ENCODE measurements at places on chromosomes 5 and 9.

DNA sequence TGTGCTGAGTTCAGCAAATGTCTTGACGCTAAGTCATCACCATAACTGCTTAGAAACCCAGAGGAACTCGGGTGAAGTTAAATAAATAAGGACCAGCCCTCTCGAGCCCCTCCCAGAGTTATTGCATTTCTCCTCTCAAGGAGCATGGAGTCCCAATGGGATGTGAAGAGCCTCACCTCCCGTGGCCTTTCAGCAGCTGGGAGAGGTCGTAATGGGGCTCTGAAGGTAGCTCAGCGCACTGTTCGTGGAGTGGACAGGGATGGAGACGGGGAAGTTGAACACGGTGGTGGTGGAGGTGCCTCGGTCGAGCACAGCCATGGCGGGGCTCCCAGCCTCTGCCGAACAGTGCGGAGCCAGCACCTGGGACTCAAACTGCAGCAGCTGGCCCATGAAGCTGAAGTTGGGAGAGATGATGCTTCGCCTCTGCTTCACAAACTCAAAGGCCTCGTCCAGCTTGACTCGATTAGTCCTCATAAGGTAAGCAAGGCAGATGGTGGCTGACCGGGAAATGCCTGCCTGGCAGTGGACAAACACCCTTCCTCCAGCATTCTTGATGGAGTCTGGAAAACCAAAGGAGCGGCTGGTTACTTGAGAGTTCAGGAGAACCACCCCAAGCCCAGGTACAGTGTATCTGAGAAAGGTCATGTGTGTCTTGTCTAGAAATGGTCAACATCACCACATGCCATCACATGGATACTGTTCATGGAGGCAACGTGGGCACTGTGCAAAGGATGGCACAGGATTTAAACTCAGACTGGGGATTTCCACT lies 2.2 kb downstream of the DUSP1 start:
- no peak for DNase-seq

DNA sequence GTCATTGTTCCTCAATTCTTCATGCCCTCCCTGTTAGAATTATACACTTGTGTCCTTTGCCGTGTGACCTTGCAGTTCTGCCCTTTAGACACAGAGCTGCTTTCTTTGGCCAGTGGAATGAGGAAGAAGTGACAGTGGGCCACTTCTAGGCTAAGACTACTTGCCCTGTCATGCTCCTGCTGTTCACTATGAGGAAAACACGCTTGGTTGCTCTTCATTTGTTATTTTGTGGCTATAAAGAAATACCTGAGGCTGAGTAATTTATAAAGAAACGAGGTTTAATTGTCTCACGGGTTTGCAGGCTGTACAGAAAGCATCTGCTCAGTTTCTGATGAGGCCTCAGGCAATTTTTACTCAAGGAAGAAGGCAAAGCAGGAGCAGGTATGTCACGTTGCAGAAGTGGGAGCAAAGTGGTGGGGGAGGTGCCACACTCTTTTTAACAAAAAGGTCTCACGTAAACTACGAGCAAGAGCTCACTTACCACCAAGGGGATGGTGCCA lies 279.1 kb upstream of the DMAC1 start:
- DNase-seq = no peak

DNA sequence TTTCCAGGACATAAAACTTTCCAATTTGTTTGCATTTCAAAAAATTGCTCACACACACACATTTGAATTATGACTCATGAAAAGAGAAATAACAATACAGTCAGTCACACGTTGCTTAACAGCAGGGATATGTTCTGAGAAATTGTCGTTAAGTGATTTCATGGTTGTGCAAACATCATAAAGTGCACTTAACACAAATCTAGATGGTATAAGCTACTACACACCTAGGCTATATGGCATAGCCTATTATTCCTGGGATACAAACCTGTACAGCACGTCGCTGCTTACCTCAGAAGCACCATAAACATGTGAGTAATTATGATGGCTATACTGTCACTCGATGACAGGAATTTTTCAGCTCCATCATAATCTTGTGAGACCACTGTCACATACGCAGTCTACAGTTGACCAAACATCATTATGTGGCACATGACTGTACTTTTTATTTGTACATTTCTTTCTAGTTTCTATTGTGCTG lies 378.2 kb downstream of the ACTL7B start:
- DNase-seq = no peak

DNA sequence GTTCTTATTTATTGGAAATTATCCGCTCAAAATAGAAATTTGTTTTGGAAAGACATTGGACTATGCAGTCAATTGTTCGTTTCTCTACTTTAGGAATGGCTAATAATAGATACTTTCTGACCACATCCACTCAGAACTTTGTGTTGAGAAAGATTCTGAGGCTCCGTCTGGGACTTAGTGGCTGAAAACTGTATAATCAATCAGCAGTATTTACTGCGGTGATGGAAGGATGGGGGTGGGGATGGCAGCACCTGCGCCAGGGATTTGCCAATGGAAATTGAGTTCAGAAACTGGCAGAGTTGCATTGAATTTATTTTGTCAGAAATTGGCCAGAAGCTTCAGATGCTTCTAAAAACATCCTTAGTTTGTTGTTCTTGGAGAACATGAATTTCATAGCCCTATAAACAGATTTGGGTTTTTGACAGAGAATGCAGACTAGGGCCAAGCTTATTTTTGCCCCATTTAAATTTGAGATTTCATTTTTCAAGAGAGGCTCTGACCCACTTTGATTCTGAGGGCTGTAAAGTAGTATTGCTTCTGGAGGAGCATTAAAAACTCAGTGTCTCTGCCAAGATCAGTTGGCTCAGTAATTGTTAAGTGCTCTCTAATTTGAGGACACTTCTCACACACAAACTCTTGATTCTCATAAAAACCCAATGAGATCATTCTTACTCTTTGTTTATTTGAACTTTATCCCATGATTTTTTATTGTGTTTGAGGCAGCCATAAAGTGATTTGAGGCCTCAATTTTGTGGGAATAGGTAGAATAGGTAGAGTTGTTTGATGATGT lies 215.1 kb downstream of the CD180 start:
- no peak for DNase-seq

DNA sequence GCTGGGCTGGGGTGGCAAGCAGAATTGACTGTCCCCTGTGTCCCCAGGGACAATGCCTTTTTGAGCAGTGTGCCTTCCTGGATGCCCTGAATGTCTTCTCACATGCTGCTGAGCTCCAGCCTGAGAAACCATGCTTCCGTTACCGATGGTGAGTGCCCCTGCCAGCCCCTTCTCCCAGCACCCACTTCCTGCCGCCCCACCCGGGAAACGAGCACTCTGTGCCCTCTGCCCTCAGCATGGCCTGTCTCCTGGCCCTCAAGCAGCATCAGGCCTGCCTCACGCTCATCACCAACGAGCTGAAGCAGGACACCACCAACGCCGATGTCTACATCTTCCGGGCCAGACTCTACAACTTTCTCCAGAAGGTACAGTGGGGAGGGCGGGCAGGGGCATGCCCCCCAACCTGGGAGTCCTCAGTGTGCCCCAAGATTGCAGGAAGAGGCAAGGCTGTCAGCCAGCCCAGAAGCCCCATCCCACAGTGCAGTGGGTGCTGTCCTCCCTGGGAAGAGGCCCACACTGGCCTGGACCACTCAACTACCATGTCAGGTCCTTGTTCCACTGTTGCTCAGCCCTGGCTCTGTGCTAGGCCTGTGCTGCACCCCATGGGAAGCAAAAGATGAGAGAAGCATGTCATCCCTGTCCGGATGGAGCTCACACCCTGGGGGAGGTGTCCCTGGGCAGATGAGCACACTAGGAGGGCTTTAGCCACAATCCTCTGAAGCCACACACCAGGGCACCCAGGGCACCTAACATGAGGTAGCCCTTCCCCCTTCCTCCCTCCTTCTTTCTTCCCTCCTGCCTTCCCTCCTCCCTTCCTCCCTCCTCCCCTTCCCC lies 4.4 kb downstream of the TTC16 start:
- DNase-seq = no peak

- DNase-seq = no peak
Measured at GRCh38 chr5:108315829-108316228, 66.1 kb downstream of the FBXL17 start.

GRCh38 chr5:75616371-75616881 lies 5.2 kb downstream of the ANKDD1B start:
- DNase-seq = no peak

DNA sequence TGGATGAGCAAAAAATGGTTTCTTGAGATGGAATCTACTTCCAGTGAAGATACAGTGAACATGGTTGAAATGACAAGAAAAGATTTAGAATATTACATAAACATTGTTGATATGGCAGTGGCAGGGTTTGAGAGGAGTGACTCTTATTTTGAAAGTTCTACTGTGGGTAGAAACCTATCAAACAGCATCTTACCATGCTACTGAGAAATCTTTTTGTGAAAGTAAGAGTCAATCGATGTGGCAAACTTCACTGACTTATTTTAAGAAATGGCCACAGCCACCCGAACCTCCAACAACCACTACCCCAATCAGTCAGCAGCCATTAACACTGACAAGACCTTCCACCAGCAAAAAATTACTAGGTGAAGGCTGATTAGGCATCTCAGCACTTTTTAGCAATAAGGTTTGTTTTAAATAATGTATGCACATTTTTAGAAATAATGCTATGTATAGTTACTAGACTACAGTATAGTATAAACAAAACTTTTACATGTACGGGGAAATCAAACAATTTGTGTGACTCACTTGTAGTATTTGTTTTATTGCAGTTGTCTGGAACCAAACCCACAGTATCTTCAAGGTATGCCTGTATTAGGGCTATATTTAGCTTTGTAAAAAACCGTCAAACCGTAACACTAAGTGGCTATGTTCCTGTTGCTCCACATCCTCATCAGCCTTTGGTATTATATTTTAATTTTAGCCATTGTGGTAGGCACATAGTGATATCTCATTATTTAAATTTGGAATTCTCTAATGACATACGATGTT lies 30.6 kb upstream of the ADAMTS6 start:
- no peak for DNase-seq

DNA sequence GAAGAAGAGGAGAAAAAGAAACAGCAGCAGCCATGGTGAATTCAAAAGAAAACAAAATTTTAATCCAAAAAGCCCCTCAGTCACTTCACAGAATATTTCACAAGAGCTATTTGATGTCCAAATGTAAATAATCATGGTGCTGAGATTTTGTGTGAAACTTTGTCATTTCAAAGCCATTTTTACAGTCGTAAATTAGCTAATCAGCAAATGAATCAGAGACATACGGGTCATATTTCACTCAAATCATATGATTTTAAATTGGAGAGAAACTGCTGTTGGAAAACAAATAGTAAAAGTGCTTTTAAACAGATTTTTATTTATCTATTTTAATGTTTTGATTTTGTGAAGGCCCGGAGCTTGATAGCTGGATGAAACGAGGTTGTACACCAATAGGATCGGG lies 101.4 kb upstream of the SMIM23 start:
- DNase-seq = no peak

GRCh38 chr5:6484446-6484845 lies 35.8 kb downstream of the UBE2QL1 start:
- DNase-seq = no peak

Measured in glomerular endothelial cell (primary cell).